ENCODE measurements at places on chromosomes 5 and 9.
A peak's percentile ranks its signal among the peaks of the same experiment; 100 is the strongest.

GRCh38 chr9:113436728-113437515 is 26.4 kb downstream of the C9orf43 start:
- DNase-seq: peak; percentile 52

DNA sequence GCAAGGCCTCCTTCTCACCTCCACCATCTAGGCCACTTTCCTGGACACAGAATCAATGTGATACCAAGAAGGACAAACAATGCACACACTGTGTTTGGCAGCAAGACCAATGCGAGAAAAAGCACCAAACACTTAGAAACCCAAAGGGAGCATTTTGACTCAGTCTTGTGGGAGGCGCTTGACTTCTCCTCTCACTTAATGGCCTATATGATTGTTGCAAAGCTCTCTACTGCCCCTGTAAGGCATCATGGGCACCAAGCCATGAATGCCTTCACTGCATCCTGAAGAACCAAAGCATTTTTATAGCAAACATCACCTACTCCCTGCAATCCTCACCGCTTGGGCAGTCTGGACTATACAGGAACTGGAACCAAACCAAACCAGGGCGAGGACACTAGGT is 57.5 kb downstream of the CDH6 start:
- no peak for DNase-seq

DNA sequence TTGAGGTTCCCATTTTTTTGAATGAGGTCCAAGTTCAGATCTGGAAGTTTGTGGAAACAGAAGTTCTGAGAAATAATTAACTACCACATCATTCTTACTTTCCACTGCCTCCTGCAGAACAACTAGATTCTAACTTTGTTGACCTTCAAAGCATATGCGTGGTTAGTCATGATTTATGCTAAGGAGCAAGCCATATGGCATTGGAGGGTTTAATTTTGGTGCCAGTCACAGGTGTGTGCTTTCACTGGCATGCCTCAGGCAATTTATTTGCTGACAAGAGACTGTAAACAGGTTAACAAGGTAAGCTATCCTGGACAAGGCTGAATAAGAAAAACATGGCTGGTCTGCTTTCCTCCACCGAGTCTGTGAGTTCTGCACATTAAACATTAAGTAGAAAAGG is 31.5 kb downstream of the HMHB1 start:
- no peak for DNase-seq

GRCh38 chr5:67111779-67112178 is 84.8 kb downstream of the CD180 start:
- DNase-seq: no peak

- peak; percentile 29 for DNase-seq
These were observed 2.0 kb downstream of the CTNNAL1 start for GRCh38 chr9:109011231-109011671.

DNA sequence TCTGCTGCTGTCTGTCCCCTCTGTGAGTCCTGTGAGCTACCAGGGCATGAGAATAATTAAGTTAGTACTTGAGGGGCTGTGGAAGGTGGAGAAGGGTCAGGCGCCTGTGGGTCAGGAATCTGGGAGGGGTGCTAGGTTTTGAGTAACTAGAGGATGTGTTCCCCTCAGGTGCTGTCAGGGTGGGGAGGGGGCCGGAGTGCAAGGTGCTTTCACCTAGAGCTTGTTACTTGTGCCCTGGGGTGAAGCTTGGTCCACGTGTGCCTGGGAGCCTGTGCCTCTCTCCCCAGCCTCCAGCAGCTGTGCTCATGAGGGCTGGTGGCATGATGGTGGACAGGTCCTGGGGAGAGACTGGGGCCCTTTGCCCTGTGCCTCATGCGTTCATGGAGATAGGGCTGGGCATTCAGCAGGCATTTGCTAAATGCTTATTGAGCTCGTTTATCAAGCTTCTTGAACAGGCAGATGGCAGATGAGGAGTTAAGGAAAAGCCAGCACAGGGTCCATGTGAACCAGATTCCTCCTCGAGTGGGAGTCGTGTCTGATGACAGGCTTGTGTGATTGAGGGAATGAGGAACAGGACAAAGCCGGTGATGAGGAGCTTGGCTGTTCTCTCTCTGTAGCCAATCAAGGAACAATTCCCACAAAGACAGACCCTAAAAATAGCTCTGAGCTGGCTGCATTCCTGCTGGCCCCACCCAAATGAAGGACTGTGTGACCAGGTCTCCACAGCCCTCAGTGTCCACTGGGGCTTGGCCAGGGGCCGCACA is 40.9 kb downstream of the CACNA1B start:
- no peak for DNase-seq

DNA sequence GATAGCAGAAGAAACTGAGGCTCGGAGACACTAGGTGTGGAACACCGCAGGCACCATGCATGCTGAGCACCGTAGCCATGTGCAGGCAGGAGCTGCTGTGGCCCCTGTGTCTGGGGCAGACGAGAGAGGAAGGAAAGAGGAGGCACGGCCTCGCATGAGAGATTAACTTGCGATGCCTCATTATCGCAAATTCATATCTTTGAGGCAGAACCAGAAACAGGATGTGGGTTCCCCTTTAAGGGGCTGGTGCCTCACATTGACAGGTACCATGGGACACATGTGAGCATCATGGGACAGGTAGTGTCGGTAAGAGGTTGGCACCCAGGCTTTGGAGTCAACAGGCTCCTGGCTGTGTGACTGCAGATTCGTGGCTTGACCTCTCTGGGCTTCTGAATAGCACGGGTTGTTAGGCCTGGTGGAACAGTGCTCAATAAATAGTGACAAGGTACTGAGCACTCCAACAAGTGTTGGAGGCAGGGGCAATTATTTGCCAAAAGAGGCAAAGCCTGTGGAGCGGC is 40.8 kb downstream of the NAIF1 start:
- DNase-seq: no peak

- DNase-seq: no peak
These were observed 288.5 kb downstream of the MEF2C start for GRCh38 chr5:88594441-88594840.

DNA sequence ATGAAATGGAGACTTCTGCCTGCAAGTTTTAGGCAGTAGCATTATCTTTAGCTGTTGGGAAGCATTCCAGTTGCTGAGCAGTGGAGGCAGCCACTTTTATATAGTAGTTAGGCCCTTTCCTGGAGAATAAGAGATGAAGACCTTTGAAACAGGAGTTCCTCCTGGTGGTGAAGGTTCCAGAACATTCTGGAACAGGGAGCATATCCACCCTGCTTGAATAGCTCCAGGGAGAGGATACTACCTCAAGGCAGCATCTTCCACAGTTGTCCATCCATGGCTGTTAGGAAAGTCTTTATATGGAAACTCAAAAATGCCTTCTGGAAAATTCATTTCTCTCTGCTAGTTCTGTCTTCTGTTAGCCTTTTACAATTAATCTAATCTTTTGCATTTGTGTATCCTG is 3.0 kb downstream of the ASPN start:
- DNase-seq: no peak

Data from fibroblast of gingiva (primary cell).